Myocyte (in vitro differentiated cells): ENCODE measurements at places on chromosomes 4 and X.
A peak's percentile ranks its signal among the peaks of the same experiment; 100 is the strongest.

DNA sequence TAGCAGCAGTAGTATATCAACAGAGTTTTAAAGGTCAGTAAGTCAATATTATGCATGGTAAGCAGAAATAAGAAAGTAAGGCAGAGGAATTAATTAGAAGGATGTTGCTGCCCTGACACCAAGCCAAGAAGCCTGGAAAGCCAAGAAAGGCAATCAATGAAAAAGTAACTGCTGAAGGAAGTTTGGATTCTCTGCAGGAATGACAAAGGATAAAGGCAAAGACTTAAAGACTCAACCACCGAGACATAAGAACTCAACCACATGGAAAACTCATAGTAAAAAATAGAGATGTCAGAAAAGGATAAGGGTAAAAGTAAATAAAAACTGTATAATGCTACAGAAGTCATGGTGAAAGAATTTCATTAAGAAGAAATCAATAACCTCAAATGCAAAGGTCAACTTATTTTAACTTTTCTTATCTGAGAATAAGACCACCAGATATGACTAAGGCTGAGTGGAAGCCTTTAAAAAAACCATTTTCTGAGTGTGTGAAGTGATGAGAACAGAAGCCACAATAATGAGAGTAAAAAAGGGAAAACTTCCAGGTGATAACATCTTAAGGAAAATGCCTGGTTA is 55.2 kb downstream of the NEK1 start:
- no peak for DNase-seq

GRCh38 chr4:40308528-40309122 is 26.5 kb upstream of the CHRNA9 start:
- DNase-seq: no peak

DNA sequence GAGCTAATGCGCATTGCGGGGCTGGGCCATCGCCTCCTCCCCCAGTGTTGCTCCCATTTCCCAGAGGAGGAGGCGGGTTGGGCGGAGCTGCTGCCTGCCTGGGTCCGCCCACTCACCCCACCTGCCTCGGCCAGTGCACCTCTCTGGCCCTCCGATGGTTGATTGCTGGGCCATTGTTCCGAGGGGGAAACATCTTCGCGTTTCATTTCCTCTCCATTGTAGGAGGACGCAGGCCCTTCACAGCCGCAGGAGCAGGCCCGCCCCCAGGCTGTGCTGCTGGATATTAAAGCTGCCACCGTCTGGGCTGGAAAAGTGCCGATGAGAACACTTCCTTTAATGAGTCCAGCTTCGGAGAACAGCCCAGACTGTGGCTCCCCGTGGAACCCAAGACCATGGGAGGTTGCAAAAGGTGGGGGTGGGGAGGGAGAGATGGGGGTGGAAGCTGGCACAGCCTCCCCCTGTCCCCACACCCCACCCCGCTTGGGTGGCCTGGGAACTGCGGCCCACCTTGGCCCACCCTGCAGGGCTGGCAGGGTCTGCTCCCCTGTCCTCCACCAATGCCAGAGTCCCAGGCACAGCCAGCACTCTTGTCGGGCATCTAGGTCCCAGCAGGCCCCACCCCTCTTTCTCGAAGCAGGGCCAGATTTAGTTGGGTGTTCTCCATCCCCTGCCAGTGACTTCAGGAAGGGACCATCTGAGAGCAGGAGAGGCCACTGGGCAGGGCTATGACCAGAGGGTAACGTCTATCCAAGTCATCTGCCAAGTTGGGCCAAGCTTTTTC is 96.6 kb downstream of the ADRA2C start:
- DNase-seq: no peak

- DNase-seq: no peak
These were observed 90.8 kb downstream of the SHOX start for GRCh38 chrX:721354-721753.

DNA sequence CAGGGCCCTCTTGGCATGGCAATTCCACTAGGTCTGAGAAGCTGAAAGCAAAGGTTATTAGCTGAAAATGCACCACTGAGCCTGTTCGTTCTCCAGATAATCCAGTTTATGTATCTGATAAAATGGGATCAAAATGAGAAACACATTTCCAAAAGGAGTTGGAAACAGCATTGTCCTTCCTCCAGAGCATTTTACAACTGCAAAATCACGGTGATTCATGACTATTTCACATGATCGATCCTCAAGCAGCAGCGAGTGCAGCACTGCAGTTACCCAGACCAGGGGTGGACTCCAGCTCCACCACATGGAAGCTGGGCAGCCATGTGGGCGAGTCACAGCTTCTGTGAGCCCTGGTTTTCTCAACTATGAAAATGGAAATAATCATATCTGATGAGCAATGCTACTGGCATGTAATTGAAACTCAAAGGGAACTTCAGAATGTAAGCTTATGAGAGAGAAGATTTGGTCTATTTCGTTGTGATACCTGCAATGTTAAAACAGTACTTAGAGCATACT is 78.7 kb upstream of the MSX1 start:
- peak; percentile 5 for DNase-seq

- no peak for DNase-seq
These were observed 141.8 kb downstream of the MXRA5 start for GRCh38 chrX:3204606-3205005.

DNA sequence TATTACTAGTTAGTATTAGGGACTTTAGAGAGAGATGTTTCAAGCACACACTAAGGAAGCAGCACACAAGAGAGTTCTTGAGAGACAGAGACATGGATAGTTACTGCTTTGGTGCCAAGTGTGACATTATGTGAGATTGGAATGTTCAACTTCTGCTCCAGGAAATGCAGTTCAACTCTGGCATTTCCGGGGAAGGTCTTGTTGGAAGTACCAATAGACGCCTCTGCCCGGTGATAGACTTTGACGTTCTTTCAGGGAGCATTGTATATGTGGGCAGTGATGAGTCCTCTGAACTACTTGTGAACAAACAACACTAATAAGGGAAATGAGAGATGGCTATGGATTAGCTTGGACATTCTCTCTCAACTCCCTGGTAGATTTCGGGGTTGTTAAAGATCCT is 638.1 kb upstream of the BOD1L1 start:
- no peak for DNase-seq

DNA sequence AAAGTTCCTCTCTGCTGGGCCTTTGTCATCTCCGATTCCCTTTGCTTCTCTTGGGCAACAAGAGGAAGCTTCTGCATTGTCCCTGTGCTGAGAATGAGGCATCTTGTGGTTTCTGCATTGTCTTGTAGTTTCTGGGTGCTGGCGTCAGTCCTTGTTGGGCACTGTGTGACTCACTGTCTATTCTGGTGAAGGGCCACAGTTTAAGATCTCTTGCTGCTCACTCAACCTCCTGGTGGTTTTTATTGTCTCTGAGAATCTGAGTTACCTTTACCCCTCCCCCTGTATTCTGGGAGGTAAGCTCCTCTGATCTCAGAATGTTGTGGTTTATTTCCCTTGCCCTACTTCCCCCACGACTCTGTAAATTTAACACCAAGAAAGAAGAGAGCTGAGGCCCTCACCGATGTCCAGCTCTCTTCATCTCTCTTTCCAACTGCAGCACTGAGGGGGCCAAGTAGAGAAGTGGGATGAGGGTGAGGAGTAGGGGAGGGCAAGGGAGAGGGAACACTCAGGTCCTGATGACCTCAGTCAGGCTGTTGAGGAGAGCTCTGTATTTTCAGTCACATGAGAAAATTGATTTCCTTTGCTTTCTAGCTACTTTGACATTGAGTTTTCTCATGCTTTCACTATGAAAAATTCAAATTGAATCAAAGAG is 441.6 kb upstream of the PITX2 start:
- peak; percentile 90 for DNase-seq

DNA sequence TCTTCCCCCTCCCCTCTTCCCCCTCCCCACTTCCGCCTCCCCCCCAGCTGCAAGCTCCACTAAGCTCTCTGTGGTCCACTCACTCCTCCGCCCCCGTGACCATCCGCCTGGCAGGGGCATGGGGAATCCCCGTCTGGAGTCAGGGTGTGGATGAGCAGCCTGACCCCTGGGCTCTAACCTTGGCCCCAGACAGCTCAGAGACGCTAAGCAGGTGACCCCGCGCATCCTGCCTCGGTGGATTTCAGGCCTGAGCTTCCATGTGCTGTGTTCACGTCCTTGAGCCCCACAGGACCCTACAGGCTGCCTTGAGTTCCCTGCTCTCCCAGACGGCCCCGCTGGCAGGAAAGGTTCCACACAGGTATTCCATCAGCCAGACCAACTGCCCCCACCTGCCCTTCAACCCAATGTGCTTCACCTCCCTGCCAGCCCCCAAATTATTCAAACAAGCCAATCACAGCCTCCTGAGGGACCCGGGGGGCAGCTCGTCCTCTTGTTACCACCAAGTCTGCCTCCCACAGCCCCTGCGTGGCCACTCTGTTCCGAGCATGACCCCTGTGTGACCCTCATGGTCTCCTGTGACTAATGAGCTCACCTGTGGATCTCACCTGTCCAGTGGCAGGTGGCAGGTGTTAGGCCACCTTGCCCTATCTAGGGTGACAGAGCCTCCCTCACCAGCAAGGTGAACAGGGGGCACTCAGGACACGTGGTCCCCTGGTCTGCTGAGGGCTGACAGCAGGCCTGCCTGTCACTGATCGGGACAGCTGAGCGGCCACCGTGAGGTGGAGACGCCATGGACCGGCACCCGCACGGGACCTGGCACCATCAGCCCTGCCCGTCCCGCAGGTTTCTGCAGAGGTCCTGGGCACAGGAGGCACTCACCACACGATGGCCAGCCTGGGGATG is 73.2 kb upstream of the MXD4 start:
- no peak for DNase-seq

DNA sequence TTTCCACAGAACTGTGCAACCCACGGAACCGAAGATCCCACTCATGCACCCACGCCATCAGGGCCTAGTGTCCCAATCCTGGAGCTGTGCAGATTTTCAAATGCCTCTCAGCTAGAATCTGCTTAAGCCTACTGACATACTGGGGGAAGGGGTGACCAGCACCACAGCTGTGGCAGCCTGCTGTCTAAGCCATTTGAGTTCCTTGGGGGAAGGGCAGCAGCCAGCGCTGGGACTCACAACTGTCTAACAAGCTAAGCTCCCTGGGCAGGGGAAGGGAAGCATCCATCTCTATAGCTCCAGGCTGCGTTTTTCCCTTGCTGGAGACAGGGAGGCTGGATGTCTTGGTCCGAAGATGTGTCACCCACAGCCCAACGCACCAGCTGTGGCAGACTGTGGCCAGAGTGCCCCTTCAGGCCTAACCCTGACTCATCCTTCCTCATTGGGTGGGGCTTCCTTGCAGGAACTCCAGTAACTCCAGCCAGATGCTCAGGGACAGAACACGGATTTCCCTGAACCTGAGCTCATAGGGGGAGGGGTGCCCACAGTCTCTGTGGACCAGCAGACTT is 194.8 kb downstream of the CHRDL1 start:
- peak; percentile 2 for DNase-seq

DNA sequence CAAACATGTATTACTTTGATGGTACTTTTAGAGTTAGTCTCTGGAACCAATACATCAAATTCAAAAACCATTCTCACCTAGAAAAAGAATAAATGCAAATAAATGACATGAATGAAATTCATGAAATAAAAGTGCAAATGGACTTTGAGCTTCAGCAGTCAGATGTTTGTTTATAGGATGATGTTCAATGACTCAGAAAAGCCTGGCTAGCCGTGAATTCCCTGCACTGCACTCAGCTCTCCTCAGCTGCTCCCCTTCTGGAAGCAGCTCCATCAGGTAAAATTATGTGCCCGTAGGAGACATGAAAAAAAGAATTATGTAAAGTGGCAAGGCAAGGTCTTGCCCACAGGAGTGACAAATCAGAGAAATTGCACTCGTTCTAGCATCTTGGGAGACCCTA is 390.6 kb downstream of the GPM6A start:
- DNase-seq: no peak

GRCh38 chr4:152525878-152526277 is 10.0 kb downstream of the FBXW7 start:
- no peak for DNase-seq

GRCh38 chrX:22122510-22122909 is 90.4 kb downstream of the PHEX start:
- no peak for DNase-seq

GRCh38 chr4:122673252-122673651 is 52.4 kb upstream of the IL21 start:
- peak; percentile 22 for DNase-seq

GRCh38 chrX:19670321-19670750 is 155.0 kb upstream of the MAP3K15 start:
- DNase-seq: no peak

- DNase-seq: no peak
These were observed 98.5 kb upstream of the KLF3 start for GRCh38 chr4:38565271-38566199.

- DNase-seq: peak; percentile 41
These were observed 106.3 kb upstream of the TMLHE start for GRCh38 chrX:155718972-155719586.

DNA sequence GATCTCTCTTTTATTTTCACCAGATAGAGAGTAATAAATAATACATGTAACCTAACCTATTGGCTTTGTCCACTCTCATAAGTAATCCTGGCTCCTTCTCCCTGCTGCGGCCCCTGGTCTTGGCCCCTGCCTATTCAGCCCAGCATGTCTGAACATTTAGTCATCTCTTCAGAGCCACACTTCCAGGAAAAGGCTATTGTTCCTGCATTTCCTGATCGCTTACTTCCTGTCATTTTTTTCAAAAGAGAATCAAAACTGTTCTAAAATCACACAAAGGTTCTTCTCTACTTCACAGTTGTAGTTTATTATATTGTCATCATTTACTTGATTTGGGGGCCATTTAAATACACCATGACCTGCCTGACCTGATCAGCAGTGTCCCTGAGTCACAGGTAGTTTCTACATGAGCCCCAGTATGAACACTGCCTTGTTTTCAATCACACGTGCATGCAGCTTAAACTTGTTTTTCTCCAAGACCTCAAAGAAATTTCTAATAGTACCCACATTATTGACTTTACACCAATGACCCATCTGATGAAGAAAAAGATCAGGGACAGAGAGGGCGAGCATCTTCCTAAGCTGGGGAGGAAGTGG is 47.4 kb upstream of the KDR start:
- no peak for DNase-seq

DNA sequence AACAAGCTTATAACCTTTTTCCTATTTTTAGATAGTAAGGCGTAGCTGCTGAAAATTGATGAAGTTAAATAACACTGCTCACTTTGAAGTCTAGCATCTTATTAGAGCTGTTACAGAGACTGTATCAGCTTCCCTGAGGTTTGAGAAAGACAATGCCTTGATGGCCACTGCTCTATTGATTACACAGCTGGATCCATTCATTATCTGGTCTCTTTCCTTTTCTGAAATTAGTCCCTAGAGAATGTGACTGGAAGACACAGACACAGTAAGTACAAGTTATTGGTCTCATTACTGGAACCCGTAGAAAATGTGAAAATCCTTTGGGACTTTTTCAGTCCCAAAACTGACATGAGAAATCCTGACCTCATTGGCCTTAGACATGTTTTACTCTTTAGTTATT is 188.3 kb downstream of the NAF1 start:
- no peak for DNase-seq
